Calu3 (cell line): ENCODE measurements at places on chromosomes 5 and 9.
A peak's percentile ranks its signal among the peaks of the same experiment; 100 is the strongest.

DNA sequence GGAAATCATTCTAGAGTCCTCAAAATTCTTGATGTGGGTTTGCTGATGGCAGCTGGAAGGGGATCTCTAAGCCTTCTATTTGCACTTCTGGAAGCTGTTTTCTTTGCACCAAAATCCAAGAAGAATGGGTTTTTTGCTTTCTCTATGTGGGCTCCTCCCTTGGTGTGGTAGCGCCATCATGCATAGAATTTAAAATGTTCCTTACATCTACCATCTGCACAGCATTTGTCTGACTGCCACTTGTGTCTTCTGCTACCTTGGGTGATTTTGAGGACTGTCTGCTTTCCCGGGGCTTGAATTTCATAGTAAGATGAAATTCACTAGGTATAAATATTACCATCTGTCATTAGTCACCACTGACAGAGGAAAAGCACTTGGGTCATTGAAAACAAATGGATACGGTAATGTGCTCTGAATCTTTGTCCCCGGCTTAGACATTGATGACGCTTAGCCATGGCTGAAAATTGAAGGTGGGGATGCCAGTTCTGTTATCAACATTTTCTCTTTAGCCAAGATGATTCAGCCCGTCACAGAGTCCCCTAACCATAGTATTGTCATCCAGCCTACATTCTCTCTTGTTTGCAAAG is 30.0 kb downstream of the SNX30 start:
- no peak for DNase-seq

DNA sequence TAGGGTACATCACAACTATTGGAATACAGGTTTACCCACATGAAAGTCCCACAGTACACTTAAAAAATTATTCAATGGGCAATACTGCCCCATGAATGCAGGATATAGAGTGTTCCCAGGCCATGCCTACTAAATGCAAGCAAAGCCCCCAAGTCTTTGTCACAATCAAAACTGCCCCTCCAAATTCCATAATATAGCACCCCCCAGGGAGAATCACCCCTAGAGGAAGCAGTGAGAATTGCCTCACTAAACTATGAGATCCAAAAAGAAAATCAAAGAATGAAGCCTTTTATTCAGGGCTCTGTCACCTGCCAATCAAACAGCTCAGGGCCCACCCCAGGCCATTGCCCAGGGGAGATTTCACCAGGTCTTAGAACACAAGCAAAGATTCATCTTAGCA is 90.8 kb downstream of the ATPSCKMT start:
- DNase-seq = no peak

DNA sequence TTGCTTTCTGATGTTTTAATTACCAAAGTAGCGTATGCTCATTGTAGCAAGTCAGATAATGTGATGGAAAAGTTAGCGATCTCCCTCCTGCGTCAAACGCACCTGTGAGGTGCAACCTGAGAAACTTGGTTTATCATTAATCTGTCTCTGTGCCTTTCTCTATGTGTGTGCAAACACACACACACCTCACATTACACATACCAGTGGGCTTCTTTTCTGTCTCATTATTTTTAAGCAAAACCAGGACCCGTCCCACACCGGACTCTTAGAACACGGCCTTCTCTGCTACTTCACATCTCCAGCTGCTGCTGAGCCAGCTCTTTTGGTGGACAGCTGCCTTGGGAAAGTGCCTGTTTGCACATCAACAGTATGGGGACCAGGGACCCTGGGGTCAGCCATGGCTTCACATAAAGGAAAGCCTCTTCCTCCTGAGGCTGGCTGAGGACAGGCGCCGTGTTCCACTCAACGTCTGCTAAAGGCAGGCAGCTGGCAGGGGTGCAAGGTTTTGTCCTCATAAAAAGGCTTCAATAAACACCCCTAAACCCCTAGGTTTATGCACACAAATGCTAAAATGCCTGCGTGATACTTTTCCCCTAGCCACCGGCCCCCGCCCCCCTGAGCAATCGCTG is 44.2 kb downstream of the MRPL36 start:
- no peak for DNase-seq

GRCh38 chr9:29556746-29557145 is 1983.5 kb upstream of the C9orf72 start:
- no peak for DNase-seq

DNA sequence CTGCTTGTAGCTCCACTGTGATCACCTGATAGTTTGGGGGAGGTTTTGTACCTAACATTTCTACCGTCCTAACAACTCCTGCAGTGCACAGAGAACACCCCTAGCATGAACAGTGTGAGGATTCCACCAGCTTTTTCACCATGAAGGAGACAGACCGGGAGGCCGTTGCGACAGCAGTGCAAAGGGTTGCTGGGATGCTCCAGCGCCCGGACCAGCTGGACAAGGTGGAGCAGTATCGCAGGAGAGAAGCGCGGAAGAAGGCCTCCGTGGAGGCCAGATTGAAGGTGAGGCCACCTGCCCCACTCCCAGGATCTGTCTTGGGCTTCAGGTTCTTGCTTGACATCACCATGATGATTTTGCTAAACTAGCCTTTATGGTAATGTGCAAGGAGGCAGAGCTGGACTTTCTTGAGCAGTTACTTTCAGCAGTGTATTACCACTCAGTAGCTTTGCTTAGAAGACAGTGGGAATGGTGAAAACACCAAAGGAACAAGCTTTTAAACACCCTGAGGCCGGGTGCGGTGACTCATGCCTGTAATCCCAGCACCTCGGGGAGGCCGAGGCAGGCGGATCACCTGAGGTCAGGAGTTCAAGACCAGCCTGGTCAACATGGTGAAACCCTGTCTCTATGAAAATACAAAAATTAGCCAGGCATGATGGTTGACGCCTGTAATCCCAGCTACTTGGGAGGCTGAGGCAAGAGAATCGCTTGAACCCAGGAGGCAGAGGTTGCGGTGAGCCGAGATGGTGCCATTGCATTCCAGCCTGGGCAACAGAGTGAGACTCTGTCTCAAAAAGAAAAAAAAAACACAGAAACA is 3.3 kb downstream of the EXOC3 start:
- DNase-seq = no peak

GRCh38 chr5:127280491-127281220 is 9.9 kb upstream of the MEGF10 start:
- no peak for DNase-seq

GRCh38 chr5:85388770-85389169 is 1004.1 kb upstream of the EDIL3 start:
- no peak for DNase-seq

DNA sequence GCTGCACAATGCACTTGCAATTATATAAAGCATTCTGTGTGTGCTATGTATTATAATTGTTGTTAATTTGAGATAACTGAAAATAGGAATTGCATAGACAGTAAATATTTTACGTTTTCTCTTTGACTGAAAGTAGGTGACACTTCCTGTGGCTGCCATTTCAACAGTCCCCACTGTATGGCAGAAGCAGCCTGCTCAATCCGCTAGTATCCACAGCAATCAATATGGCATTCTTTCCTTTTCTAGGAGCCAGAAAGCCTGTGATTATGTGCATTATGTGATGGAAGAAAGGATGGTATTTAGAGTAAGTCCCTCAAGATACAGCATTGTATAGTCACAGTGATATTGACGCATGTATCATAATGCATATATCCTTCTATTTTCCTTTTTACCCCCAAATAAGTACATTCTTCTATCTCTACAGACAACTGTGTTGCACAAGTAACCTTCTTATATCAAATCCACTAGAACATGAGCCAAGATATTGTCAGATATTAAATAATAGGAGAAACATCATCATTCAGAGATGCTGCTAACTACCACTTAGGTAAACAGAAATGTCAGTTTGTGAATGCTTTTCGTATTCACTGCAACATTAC is 59.7 kb downstream of the CARTPT start:
- DNase-seq = peak; percentile 55

- DNase-seq = no peak
These were observed 27.3 kb downstream of the SARDH start for GRCh38 chr9:133710661-133711427.

- DNase-seq = peak; percentile 51
These were observed 162.6 kb downstream of the GLIS3 start for GRCh38 chr9:4137234-4137633.

- DNase-seq = no peak
These were observed 25.6 kb downstream of the SLC12A2 start for GRCh38 chr5:128109138-128109537.

GRCh38 chr5:3092664-3093063 is 341.2 kb upstream of the IRX2 start:
- DNase-seq = no peak

DNA sequence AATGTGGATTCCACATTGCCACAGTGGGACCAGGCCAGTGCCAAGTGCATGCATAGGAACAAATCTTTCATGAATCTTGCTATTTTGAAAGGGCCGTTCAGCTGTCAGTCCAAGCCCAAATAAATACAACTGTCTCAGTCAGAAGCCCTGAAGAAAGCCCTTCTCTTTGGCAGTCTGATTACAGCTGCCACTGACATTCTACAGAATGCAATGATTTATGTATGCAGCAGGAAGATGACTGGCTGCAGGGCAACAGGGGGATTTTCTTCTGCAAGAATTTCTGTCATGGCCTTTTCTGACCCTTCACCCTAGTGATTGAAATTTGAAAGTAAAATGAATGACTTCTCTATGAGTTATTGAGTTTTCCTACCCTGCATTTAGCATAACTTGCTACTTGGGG is 86.7 kb upstream of the FER start:
- DNase-seq = no peak

- no peak for DNase-seq
These were observed 1.5 kb upstream of the NSMF start for GRCh38 chr9:137460363-137461315.

- no peak for DNase-seq
These were observed 212.9 kb downstream of the ACTL7B start for GRCh38 chr9:108642871-108643270.

DNA sequence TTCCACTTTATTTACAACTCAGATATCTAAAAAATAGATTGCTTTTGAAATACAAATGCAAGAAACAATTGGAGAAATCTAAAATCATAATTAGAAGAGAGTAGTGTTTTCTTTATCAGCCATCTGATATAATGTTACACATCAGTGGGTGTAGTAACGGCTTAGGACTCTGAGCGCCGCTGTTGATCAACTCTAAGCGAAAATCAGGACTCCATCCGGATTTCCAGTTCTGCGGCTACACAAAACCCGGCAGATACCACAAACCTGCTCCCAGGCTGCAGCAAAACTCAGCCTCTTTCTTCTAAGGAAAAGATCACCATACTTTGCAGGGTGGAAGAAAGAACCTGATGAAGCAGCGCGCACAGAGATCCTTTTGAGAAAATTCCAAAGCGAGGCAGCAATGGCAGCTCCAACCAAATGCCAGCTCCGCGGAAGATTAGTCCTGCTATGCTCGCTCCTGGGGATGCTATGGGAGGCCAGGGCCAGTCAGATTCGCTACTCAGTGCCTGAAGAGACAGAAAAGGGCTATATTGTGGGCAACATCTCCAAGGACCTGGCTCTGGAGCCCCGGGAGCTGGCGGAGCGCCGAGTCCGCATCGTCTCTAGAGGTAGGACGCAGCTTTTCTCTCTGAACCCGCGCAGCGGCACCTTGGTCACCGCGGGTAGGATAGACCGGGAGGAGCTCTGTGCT is at the start of gene PCDHGA9:
Gene PCDHGA9 (plus strand): TSS at position 226 of the 691 bp plus-strand sequence. CDS start 175 bp downstream, at position 401.
- DNase-seq = peak; percentile 73

DNA sequence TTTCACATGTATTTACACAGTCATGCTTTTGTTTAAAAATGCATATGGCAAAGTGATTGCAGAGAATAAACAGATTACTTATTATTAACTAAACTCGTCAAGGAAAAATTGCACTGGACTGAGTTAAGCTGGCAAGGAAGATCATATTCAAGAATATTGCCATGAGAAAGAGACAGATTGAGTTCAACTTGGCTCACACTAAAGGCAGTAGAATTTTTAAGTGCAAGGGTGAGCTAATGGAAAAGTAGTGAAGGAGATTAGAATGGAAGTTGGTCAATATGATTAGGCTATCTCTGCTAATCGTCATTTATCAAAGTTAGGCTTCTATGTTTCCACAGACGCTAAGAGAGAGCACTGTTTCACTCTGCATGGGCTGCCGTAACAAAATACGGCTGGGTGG is 557.6 kb downstream of the PRR16 start:
- DNase-seq = no peak

DNA sequence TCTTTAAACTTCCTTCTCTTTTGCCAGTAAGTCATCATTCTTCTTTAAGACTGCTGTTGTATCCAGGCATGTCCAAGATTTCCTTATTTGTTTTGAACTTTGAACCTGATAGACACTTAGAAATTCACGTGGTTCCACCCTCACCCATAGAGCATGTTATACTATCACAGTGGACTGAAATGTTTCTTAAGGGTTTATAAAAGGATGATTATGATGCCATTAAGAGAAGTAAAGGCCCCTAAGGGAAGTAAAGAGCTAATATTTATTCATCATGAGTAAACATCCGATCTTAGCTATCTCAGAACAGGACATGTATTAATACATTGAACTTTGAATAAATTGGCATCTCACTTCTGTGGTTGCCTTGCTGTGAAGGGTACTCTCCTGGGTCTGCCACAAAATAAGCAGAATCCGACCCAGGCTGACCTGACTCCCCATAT is 49.8 kb downstream of the PRKACG start:
- peak; percentile 43 for DNase-seq
